GM13977 (cell line): ENCODE measurements at places on chromosomes 6 and 20.

- DNase-seq = no peak
Observed at GRCh38 chr6:35096129-35096862, 44.8 kb downstream of the TCP11 start.

DNA sequence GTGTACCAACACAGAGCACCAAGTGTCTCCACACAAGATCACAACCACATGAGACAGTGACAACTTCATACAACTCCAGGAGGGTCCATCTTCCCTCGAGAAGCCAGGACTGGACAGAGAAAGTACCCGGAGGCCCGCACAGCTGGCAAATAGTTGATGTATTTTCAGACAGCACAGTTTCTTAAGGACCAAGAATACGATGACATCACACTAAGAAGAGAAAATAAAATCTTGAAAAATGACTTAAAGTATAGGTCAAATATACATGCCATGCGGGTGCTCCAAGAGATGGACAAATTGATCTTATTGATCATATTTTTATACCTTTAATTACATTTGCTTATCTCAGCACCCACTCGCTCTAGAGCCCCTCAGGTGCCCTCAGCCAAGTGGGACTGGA is 145.5 kb downstream of the RNASET2 start:
- DNase-seq = no peak

DNA sequence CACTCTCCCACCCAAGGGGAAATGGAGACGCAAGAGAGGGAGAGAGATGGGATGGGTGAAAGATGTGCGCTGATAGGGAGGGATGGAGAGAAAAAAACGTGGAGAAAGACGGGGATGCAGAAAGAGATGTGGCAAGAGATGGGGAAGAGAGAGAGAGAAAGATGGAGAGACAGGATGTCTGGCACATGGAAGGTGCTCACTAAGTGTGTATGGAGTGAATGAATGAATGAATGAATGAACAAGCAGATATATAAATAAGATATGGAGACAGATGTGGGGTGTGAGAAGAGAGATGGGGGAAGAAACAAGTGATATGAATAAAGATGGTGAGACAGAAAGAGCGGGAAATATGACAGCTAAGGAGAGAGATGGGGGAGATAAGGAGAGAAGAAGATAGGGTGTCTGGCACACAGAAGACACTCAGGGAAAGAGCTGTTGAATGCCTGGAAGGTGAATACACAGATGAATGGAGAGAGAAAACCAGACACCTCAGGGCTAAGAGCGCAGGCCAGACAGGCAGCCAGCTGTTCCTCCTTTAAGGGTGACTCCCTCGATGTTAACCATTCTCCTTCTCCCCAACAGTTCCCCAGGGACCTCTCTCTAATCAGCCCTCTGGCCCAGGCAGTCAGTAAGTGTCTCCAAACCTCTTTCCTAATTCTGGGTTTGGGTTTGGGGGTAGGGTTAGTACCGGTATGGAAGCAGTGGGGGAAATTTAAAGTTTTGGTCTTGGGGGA is 754 bp downstream of the TNF start:
- DNase-seq = no peak

- DNase-seq = no peak
Observed at GRCh38 chr6:34301408-34301807, 52.6 kb upstream of the SMIM29 start.

GRCh38 chr6:8536122-8536521 is 100.8 kb upstream of the SLC35B3 start:
- DNase-seq = no peak

DNA sequence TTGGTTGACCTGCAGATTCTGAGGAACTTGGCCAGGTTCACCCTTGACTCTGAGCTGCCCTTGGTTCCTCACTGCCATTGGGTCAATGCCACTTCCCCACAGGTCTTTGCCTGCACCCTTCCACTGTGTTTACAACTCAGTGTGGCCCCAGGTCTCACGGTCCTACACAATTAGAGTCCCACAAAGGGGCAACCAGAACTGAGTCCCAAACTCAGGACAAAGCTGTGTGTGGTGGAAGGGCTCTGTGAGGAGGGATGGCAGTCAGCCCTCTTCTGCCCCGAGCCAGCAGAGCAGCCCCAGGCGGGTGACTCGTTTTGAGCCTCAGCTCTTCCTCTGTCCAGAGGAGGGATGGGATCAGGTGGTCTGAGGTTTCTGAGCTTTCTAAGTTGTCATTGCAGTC is 69.5 kb downstream of the NPEPL1 start:
- no peak for DNase-seq

- DNase-seq = no peak
Observed at GRCh38 chr6:161498359-161498758, 224.5 kb upstream of the AGPAT4 start.

GRCh38 chr20:33681728-33682353 is 4.3 kb downstream of the E2F1 start:
- no peak for DNase-seq

DNA sequence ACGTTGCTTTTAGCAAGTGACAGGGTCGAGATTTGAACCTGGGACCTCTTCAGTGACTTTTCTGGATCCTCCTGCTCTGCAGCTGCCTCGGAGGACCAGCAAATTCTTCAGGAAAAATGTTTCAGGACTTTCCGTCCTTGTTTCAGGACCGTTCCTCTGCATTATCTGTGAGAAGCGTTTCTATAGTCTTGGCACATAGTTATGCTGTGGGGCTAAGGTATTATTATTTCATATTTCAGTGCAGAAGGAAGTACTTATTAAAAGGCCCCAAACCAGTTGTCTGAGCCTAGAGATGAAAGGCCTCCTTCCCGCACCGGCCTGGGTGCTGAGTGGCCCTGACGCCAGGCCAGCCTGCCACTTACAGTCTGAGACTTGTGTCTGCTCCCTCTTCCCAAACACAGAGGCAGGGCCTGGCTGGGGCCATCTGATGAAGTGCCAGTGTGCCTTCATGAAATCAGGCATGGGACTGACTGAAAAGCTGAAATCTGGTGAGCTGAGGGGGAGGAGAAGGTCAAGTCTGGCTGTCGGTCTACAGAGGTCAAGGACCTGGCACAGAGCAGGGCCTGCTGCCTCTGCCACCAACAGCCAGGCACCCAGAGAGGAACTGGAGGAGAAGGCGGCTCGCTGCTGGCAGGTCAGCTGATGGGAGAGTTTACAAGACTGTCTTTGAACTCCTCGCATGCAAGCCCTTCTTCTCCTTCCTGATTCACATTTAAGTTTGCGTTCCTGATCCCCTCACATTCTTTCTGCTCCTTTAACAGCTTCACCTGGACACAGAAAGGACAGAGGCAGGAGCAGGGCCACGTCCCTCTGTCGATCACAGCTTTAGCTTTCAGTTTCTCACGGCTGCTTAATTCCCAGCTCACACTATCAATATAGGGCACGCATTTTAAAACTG is 8.9 kb upstream of the QKI start:
- DNase-seq = peak; percentile 54

DNA sequence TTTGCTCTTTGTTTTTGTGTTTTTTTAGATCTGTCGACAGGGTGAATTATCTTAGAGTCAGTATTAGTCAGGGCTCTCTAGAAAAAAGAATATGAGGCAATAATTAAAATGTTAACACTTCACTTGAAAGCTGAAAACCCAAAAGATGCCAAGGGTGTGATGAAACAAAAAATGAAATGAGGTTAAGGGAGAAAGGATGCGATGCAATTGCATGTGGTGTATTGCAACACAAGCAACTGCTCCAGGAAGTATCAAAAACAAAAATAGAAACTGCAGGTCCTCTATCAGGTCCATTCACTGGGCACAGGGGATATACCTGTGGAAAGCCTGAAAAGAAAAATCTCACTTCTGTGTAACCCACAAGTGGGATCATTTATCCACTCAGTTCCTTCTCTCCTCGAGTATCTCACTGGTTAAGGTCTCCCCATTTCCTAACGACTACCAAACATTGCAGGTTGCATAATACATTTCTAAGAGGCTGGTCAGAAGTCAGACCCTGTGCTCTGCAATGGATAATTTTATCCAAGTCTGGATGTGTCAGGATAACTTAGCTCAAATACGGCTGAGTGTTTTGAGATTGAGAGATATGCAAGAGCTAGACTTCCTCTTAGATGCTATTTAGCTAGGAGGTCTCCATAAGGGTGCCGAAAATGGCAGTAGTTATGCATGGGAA is 257.7 kb upstream of the GJE1 start:
- DNase-seq = no peak

DNA sequence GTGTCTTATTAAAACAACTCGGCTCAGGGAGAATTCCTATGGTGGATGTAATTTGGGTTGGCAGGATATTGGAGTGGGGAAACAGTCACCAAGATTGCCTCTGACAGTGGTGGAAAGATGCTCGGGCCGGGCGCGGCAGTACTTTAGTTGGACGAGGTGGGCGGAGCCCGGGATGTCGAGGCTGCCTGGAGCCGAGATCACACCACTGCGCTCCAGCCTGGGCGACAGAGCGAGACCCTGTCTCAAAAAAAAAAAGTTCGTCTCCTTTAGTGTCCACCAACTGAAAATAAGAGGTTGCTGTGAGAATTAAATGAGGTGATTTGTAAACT is 621 bp downstream of the NOL7 start:
- no peak for DNase-seq

DNA sequence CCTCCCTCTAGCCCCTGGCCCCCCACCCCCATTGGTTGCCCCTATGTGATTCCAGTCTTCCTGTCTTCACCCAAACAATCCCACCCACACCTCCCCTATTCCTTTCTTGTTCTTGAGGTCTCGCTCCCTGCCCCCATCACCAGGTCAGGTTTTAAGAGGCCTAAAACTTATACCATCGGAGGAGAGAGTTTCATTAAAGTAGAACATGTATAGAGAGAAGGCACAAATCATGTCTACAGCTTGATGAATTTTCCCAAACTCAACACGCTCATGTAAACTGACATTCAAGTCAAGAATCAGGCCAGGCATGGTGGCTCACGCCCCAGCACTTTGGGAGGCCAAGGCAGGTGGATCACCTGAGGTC is 44.5 kb downstream of the TGM2 start:
- DNase-seq = no peak

GRCh38 chr6:24524805-24525204 is 30.0 kb downstream of the ALDH5A1 start:
- DNase-seq = peak; percentile 37

GRCh38 chr6:45756606-45757005 is 259.1 kb downstream of the CLIC5 start:
- no peak for DNase-seq

DNA sequence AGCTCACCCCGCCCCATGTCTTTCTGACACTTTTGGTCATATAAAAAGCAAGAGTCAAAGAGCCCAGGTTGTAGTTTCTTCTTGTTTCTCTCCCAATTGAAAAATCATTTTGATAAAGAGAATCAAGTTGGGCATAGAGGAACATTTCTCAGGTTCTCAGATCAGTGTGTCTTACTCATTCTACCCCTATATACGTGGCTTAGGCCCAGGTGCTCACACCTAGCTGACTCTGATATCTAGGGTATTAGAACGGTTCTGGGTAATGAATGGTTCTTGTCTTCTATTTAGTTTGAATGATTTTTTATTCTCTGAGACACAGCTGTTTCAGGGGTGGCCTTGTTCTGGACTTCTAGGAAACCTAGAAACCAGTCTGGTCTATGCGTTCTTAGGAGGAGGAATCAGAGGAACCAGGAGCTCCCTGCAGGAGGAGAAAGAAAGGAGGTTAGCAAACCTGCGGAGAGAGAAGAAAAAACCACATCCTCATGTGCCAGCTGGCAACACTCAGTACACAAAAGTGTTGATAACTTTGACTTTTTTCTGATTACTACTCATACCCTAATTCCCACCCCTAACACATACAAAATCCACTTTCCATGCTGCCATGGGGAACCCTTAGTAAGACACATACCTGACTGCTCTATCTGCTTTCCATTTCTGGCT is 178.0 kb downstream of the CLIC5 start:
- DNase-seq = no peak

GRCh38 chr6:35181933-35182612 is 31.7 kb upstream of the SCUBE3 start:
- no peak for DNase-seq

DNA sequence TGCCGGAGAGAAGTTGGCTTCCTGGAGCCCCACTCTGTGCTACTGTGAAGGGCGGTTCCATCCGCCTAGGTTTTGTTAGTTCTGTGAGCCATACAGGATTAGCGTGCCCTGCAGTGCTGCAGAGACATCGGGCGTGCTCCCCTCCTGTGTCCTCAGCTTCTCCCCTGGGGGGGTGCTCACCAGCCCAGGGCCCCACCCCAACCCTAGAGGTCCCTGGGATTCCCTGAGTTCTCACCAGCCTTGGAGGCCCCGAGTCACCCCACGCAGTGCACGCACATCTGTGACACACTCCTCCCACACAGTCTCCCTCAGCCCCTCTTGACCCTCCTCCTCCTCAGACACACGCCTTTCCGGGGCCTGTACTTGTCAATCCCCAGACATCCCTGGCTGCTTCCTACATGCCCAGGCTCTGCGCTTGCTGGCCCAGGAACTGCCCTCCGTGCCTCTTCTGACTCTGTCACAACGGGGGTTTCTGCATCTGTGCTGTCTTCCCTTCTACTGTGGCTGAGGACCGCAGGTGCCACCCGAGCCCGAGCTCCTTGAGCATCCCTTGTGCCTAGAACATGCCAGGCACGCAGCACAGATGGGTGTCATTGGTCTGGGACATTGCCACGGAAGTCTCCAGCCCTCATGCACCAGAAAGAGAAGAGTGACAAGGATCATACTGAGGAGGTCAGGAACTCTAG is 123.2 kb upstream of the RPS6KA2 start:
- no peak for DNase-seq

DNA sequence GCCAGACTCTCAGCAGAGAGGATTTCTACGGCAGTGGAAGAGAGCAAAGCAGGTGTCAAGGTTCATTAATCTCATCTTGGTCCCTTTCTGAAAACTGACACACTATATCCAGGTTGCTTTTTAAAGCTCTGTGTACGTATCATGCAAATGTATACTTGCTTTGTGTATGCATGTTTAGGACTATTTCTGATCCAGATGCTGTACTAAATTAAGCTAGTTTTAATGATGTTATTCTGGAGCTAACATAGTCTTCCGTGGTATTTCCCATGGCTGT is 59.2 kb upstream of the SNX9 start:
- no peak for DNase-seq

GRCh38 chr20:34544109-34544796 is 14.3 kb upstream of the MAP1LC3A start:
- no peak for DNase-seq

DNA sequence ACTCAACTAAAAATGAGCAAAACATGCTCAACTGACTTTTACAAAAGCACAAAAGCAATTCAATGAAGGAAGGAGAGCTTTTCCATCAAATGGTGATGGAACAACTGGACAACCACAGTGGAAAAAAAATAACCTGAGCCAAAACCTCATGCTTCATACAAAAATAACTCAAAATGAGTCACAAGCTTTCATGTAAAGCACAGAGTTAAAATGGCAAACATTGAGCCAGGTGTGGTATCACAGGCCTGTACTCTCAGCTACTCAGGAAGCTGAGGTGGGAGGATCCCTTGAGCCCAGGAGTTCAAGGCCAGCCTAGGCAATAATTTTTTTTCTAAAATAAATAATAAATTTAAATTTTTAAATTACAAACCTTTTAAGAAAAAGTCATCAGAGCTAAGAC is 18.4 kb upstream of the HLA-G start:
- DNase-seq = no peak

DNA sequence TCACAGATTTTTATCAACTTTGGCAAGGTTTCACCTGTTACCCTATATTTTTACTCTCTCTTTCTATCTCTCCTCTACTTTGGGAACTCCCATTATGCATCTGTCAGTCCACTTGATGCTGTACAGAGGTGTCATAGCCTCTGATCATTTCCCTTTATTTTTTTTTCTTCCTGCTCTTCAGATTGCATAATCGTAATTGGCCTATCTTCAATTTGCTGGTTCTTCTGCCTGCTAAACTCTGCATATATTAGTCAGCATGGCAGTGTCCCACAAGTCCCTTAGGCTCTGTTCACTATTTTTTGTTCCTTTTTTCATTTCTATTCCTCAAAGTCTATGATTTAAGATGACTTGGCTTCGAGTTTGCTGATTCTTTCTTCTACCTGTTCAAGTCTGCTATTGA is 44.7 kb upstream of the MICB start:
- DNase-seq = no peak
